Stimulated activated CD8-positive, alpha-beta memory T cell treated with anti-CD3 and anti-CD28 coated beads, Interleukin-15, amount 100 ng/mL, for 4 hours (primary cell): ENCODE measurements at places on chromosomes 1 and 21.

DNA sequence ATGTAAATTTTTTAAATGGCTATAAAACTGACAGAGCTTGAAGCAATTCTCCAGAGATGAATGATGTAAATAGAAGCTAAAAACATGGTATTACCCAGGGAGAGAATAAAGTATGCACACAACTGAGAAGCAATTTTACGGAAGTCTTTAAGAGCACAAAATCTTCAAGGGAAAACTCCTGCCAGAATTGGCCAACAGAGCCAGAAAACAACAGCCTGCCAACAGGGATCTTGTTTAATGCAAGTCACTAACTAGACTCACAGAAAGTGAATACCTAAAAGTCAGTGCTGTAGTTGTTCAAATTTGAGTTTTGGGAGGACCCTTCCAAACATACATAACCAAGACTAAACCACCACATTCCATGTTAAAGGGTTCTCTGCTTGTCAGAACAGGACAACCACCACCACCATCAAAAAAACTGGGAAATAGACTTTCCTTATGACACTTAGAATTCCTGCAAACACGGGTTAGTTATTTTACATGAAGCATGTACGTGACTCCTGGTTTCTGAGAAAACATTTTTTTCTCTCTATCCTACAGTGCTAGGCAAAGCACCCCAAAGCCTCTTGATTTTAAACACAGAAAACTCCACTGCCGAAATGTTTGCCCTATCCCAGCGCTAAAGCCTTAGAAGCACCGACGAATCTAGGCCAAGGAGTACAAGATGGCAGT lies 1.6 kb downstream of the EPS15 start:
- no peak for DNase-seq

GRCh38 chr1:16050328-16050727 lies 6.7 kb downstream of the CLCNKB start:
- no peak for DNase-seq

GRCh38 chr1:14334336-14335176 lies 263.9 kb upstream of the KAZN start:
- DNase-seq: no peak

- DNase-seq: no peak
Observed at GRCh38 chr1:235571482-235571881, 67.2 kb upstream of the B3GALNT2 start.
